Nucleus accumbens (tissue), 56 donors: ENCODE measurements at places on chromosomes 4 and X.
A peak's percentile ranks its signal among the peaks of the same experiment; 100 is the strongest.

DNA sequence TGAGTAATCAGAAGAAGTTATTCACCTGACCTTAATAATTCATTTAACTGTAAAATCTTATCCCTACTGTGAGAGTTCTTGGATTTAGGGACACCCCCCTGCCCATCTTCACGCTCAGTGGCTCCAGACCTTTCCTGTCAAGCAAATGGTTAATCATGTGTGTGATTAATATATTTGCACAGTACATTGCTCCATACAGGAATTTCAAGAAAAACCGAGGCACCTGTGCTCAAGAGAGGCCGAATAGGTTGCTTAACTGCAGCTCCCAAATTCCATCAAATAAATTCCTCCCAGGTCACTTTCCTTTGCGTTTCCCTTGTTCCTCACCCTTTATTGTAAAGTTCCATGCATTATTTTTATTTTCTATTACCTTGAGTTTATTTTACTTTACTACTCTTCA, 119.5 kb downstream of the STOX2 start:
- no peak for DNase-seq

DNA sequence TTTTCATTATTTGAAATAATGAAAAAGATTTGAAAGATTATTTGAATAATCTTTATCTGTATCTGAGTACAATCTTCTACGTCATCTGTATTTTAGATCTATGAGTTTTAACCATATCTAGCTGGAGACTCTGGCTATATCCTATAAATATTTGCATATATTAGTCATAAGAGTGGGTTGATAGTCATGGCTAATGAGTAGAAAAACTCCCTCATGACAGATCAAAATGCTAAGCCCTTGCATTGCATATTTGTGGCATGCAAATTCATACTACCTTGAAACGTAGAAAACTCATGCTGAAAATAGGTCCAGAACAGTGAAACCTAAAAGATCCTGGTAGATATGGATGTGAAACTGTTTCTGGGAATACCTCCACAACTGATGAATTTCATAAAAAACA, 291.3 kb downstream of the GALNTL6 start:
- no peak for DNase-seq

DNA sequence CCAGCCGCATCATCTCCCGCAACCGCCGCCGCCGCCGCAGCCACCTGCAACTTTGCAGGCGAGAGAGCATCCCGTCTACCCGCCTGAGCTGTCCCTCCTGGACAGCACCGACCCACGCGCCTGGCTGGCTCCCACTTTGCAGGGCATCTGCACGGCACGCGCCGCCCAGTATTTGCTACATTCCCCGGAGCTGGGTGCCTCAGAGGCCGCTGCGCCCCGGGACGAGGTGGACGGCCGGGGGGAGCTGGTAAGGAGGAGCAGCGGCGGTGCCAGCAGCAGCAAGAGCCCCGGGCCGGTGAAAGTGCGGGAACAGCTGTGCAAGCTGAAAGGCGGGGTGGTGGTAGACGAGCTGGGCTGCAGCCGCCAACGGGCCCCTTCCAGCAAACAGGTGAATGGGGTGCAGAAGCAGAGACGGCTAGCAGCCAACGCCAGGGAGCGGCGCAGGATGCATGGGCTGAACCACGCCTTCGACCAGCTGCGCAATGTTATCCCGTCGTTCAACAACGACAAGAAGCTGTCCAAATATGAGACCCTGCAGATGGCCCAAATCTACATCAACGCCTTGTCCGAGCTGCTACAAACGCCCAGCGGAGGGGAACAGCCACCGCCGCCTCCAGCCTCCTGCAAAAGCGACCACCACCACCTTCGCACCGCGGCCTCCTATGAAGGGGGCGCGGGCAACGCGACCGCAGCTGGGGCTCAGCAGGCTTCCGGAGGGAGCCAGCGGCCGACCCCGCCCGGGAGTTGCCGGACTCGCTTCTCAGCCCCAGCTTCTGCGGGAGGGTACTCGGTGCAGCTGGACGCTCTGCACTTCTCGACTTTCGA, 654 bp downstream of the ATOH1 start:
- no peak for DNase-seq

- no peak for DNase-seq
Observed at GRCh38 chr4:2337896-2338295, 76.0 kb upstream of the MXD4 start.

GRCh38 chr4:82201805-82202641, 171.8 kb downstream of the HNRNPD start:
- no peak for DNase-seq

- DNase-seq: no peak
Observed at GRCh38 chrX:18885328-18886004, 98.4 kb downstream of the PHKA2 start.

DNA sequence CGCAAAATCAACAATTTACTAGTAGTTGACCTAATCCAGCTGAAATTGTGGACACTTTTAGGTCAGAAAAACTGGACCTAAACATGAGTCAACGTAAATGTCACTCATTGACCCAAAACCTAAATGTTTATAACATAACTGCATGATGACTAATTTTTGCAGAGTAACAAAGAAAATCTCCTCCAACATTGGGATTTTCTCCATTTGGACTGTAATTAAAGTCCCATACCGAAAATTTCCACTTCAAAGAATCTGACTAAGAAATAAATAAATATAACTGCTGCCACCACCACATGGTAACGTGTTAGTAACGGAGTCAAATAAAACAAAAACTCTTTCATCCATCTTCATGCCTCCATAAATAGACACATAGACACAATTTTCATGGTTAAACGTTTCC, 1.9 kb downstream of the ADGRA3 start:
- no peak for DNase-seq

DNA sequence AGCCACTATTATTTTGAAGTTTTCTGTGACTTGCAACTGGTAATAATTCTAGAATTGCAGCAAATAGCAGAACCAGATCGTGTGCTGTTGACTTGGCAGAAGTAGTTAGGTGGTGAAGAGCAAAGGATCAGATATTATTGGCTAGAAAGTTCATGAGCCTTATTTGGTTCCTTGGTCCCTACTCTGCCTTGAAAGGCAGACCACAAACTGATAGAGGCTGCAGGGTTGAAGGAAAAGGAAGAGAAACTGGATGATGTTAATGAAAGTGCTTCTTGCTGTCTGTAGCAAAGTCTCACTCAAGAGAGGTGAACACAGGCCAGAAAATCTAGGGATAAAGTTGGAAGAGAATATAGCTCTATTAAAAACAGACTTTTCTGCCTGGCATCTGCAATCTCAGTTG, 41.2 kb upstream of the RNF150 start:
- DNase-seq: no peak

- DNase-seq: no peak
Observed at GRCh38 chr4:151287409-151287808, 10.4 kb downstream of the PRSS48 start.

GRCh38 chrX:155068165-155068564, 2.8 kb downstream of the CMC4 start:
- no peak for DNase-seq

- DNase-seq: no peak
Observed at GRCh38 chrX:113743069-113743468, 840.8 kb upstream of the HTR2C start.

DNA sequence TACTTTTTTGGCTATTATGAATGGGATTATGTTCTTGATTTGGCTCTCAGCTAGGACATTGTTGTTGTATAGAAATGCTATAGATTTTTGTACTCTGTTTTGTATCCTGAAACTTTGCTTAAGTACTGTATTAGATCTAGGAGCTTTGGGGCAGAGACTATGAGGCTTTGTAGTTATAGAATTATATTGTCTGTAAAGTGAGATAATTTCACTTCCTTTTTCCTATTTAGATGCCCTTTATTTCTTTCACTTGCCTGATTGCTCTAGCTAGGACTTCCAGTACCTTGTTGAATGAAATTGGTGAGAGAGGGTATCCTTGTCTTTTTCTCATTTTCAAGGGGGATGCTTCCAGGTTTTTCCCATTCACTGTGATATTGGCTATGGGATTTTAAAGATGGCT, 28.1 kb downstream of the ADAM29 start:
- DNase-seq: no peak

- no peak for DNase-seq
Observed at GRCh38 chr4:175762582-175762981, 49.5 kb downstream of the GPM6A start.

DNA sequence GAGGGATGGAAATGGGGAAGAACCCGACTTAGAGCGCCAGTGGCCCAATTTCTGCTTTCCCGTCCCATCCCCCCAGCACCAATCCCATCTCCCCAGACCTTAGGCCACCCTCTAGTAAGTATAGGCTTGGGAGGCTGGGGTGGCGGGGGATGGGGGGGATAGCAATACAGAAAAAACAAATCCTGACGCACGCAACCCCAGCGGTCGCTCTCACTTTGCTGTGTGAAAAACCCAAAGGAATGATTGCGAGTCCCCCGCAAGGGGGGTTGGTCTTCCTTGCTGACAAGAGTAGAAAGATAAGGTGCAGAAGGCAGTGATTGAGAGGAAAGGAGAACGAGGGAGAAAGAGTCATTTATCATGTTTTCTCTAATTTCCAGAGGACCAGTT, 863 bp downstream of the CPE start:
- DNase-seq: peak; percentile 62

GRCh38 chr4:8689741-8690140, 97.2 kb downstream of the CPZ start:
- no peak for DNase-seq

- no peak for DNase-seq
Observed at GRCh38 chrX:20988118-20988517, 386.1 kb upstream of the CNKSR2 start.

- DNase-seq: no peak
Observed at GRCh38 chr4:118734491-118735205, 49.5 kb downstream of the METTL14 start.

- DNase-seq: no peak
Observed at GRCh38 chr4:30610361-30610760, 109.8 kb upstream of the PCDH7 start.

DNA sequence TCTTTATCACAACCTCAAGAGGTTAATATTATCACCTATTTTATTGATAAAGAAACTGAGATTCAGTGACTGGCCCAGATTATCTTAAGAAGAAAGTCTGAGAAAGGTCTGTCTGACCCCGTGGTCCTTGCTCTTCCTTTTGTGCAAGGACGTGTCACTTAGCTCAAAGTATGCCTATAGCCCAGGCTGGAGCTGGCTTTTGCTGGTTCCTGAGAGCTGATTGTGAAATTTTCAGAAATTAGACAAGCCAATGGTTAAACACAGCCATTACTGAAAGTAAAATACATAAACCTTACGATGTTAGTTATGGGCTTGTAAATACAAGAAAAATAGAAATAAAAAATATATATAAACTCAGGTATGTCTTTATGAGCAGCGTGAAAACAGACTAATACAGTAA, 70.1 kb downstream of the CHRNA9 start:
- DNase-seq: no peak

DNA sequence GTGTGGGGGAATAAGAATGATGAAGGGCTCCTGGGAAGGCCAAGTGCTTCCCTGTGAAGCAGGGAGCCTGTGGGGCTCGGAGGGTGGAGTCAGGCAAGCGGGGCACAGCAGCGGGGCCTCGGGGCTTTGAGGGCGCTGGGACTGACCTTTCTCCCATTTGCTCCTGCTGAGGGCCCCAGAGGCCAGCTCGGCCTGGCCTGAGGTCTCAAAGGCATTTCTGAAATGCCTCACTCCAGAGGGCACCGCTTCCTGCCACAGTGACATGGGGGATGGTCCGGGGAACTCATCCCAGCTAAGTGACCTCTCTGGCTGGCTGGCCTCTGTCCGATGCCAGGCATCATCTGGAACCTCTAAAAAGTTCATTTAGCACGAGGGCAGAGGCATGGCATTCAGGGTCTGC, 98.8 kb upstream of the STX18 start:
- no peak for DNase-seq

- DNase-seq: no peak
Observed at GRCh38 chrX:11196476-11196875, 85.3 kb downstream of the HCCS start.

- no peak for DNase-seq
Observed at GRCh38 chr4:143357161-143357845, 20.6 kb downstream of the GAB1 start.

DNA sequence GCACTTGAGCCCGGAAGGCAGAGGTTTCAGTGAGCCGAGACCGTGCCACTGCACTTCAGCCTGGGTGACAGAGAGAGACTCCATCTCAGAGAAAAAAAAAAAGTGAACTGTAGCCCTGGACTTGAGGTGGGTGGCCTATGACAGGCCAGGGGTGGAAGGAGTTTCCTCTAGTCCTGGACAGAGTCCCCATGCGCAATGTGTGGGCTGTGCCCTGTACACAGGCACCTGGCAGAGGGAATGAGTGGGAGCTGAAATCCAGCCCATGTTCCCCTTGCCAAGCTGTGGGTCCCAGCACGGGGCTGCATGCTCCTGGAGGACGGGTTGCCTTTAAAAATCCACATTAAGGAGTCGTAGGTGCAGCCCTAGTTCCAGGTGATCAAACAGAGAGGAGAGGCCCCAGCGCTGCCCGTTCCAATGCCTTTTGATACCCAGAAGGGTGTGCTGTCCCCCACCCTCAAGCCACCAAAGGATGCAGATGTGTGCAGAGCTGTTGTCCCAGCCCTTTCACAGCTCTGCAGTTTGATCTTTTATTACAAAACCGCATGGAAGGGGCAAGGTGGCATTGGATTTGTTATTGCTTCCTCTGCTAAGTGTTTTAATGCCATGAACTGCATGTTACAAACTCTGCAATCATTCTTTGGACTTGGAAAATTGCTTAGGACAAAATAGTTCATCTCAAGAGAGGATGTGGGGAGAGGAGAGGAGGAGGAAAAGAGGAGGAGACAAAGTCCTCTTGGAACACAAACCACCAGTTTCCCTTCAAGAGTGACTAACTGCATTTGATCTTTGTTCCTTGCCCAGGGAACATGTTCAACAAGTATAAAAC, 38.0 kb upstream of the PDK3 start:
- no peak for DNase-seq

DNA sequence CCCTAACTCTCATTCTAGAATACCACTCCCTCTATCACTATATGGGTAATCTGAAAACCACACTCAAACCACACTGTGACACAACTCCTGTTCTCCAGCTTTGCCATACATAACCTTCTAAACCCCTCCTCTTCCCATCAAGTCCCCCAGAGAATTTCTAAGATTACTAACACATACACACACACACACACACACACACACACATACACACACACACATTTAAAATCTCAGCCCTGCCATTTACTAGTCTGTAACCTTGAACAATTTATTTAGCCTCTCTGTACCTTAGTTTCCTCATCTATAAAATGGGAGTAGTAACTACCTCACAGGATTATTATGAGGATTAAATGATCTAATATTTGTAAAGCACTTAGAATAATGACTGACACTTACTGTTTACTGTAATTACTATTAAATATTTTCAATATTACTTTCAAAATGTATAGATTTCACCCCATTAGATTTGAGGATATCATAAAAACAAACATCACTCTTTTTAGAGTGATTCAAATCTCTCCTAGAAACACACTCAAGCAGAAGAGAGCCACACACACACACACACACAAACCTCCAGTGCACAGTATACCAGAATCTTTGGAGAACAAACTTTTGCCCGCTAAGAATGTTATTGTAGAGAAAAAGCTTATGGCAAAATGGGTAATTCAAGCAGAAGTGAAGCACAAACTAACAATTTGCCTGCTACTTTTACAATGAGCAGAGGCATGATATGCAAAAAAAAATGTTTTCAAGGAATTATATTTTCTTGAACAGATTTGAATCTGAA, 3.8 kb downstream of the ANKRD50 start:
- DNase-seq: no peak
